Activated T-helper 1 cell treated with Interleukin-2 at 50 U/mL for 16 hours (primary cell): ENCODE measurements at places on chromosomes 2 and 18.

- no peak for DNase-seq
Measured at GRCh38 chr2:66478299-66478698, 43.4 kb downstream of the MEIS1 start.

- no peak for DNase-seq
Measured at GRCh38 chr2:170582751-170583463, 132.2 kb upstream of the SP5 start.

- DNase-seq: no peak
Measured at GRCh38 chr2:20065885-20066602, 14.6 kb upstream of the LAPTM4A start.

GRCh38 chr18:34965108-34965507 lies 76.1 kb upstream of the MAPRE2 start:
- no peak for DNase-seq

- no peak for DNase-seq
Measured at GRCh38 chr2:83054751-83055150, 1404.3 kb downstream of the SUCLG1 start.

GRCh38 chr2:63853527-63854310 lies 12.0 kb downstream of the UGP2 start:
- DNase-seq: no peak

- DNase-seq: no peak
Measured at GRCh38 chr18:10289951-10290637, 164.3 kb upstream of the APCDD1 start.

DNA sequence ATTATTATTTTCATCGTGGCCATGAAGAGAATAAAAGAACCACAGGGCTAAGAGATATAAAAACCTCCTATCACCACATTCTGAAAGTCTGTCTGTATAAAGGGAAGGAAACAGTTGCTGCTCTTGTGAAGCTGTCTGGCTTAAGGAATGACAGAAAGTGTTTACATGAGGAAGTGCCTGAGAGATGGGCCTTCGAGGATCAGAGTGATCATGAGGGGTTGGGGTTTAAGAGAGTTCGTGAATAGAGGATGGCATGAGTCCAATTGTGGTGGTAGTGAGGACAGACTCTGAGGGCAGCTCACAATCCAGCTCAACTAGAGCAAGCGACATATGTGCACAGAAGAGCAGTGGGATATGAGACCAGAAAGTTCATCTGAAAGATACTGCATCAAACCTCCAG lies 65.8 kb upstream of the PIEZO2 start:
- no peak for DNase-seq

DNA sequence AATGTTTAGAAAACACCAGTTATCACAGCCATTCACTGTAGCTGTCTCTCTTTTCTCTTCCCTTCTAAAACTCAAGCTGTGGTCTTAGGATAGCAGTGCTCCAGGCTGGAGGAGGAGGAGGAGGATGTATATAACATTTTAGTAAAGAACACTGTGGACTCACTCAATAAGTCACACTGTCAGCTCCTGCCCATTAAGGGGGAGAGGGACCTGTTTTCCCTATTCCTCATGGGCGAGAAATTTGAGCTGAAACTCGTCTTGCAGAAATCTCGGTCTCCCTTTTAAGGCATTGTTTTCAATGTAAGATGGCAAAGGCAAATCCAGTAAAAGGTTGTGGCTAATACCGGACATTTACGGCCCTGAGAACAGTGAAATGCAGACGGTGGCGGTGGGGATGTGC lies 114.8 kb upstream of the ZNF236 start:
- no peak for DNase-seq
